HL-60 (cell line): ENCODE measurements at places on chromosomes 7 and 10.

GRCh38 chr10:127899766-127900387 lies 7.0 kb upstream of the PTPRE start:
- no peak for DNase-seq

DNA sequence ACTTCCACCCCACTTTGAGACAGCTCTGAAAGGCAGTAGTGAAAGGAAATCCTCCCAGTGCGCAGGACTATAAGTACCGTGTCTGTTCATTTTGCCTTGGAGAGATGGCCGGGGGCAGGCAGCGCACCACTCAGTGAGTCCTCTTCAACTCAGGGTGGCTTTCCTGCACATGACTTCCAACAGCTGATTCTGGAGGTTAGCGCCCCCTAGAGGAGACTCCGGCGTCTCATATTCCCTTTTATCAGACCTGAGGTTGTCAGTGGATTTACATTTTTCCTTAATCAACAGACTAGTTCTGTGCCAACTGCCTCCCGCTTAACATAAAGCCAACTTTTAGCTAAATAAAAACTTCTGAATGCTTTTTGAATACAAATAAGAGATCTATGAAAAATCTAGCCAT lies 101.0 kb downstream of the HERPUD2 start:
- no peak for DNase-seq

- DNase-seq, result no peak
Measured at GRCh38 chr10:27242473-27242950, 1.9 kb upstream of the ACBD5 start.

DNA sequence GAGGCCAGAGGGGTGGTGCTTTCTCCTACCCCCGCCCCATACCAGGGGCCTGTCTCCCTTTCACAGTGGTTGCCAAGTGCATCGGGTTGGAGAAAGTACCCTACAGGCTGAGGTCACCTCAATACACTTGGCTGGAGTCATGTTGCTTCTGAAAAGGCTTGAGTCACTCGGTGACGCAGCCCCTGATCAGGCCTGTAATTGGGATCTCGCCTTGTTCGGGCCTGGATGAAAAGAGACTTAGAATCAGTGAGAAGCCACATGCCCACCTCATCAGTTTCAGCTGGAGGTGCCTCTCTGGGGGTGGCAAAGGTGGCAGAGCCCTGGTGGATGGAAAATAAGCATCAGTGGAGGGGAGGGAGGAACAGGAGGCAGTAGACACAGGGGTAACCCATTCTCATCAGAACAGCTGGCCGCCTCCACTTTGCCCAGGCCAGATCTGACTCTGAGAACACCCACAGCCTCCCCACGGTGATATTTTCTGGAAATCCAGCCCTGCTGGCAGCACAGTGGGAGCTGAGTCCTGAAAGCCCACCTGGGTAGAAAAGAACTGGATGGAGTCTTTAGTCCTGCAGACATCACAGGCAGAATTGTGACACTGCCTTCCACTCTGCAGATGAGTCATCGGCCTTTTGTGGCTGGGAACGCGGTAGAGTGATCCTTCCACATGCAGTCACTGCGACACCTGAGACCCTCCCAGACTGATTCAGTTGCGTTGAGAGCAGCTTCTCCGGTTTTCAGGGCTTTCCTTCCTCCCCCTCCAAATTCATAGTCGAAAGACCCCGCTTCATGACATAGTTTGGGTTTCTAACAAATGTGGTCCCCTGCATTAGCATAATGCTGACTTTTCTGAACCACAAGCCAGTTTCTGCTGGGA lies 108.0 kb downstream of the GRK5 start:
- DNase-seq, result peak; percentile 64

DNA sequence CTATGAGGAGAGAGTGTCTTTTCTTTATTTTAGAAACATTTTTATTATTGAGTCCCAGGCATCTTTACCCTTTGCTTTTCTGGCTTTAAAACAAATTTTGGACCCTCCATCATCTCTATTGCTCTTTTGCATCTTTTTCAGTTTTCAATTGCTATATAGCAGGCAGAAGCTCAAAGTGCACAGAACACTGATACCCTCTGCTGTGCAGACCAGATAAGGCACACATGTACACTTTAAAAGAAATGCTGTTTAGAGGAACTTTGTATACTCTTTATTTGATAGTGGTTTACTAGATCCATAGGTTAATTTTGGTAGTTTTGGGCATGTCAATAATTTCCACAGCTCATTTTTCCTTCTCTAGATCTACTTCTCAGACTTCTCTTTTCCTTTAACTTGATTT lies 324.2 kb downstream of the SH2D4B start:
- DNase-seq, result no peak

- DNase-seq, result peak; percentile 62
Measured at GRCh38 chr7:35906191-35906908, 105.5 kb downstream of the SEPTIN7 start.

DNA sequence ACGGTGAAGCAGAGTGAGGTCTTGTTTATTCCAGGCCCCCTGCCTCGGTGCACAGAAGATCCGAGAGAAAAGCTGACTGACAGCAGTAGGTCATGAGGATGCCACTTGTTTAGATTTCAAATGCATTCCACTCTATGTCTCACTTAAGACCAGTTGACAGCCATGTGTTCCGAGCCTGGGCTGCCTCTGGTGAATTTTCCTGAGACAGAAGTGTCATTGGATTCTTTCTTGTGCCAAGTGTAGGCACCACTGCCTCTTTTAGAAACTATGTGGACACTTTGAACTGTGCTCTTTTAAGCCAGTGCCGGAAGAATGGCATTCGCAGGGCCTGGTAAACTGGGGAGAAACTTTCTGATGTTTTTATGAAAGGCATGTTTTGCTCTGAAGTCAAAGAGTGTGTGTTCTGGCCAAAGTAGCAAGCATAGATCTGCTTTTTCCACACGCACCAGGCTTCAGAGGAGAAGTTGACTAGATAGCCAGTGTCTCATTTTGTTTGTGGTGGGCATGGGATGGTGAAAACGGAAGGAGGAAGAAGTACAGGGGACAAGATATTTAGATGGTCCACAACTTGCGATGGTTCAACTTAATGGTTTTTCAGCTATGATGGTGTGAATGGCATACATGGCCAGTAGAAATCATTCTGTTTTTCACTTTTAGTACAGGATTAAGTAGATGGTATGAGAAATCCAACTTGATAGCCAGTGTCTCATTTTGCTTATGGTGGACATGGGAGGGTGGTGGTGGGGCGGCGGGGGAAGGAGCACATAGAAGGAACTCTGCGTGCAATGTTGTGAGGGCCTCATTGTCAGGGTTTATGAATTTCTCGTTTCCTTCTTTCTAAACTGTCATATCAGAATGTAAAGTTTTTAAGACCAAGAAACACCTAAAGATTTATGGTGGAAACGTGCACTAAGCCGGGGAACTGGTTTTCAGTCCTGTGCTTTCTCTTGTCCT lies 41.5 kb downstream of the CYP17A1 start:
- no peak for DNase-seq

- DNase-seq, result no peak
Measured at GRCh38 chr7:7077945-7078344, 104.4 kb upstream of the C1GALT1 start.

DNA sequence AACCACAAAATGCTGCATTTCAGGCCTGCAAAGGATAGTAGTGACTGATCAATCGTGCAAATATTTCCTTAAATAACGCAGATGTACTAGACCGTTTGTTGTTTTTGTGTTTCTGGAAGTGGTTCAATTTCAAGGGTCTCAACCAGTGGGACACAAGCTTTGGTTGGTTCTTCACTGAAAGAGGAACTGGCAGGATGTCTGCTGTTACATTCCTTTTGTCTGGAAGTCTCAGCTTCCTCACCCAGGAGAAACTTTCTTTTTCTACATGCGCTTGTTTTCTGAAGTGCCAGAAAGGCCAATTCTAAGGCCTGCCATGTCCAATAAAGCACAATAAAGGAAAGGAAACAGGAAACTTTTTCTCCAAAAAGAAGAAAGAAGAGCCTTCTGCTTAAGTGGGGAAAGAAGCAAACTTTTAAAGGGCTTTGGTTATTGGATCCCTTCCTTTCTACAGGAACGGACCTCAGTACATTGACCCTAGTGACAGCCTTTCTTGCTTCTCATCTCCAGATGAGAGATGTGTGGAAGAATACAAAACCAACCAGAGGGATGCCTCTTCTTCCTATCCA lies 4.1 kb downstream of the DKK1 start:
- no peak for DNase-seq

DNA sequence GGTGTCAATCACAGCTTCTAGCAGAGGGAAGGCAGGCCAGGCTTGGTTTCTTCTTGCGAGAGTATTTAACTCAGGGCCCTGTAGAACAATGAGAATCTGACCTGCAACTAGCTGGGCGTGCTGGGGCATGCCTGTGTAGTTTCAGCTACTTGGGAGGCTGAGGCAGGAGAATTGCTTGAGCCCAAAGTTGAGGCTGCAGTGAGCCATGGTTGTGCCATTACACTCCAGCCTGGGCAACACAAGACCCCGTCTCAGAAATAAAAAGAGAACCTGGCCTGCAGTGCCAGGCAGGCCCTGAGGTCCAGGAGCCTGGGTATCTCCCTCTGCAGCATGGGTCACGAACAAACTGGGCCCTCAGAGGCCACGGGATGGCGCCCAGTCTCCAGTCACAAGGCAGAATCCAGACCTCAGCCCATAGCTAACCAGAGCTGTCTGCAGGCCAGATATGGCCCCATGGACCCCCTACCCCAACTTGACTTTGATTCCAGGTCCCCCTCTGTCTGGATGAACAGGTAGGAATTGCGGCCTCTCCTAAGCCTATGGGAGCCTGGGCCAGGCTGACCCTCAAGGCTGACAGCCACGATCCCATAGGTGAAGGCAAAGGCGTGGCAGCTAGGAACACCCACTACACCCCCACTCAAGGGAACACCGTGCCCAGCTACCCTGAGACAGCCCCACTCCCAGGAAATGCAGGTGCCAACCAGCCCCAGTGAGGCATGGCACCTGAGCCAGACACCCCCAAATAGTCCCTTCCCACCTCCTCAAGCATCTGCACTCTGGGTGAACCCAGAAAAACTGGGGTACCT lies 102.7 kb upstream of the TNRC18 start:
- DNase-seq, result no peak

DNA sequence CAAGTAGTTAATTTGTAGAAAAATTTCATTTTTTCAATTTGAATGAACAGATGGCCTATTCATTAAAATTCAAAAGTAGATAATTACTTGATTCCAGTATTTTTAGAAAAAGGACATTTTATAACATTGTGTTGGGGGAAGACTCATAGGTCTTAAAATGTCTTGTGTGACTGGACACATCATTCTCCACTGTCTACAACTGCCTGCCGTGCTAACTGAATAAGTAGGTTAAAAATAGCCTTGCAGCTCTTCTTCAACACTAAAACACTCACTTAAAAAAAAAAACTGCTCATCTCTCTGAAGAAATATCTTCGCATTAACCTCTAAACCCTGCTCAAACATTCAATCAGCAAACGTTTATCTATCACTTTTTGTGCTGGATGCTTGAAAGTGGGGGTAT lies 253.8 kb downstream of the CSTF2T start:
- DNase-seq, result no peak

DNA sequence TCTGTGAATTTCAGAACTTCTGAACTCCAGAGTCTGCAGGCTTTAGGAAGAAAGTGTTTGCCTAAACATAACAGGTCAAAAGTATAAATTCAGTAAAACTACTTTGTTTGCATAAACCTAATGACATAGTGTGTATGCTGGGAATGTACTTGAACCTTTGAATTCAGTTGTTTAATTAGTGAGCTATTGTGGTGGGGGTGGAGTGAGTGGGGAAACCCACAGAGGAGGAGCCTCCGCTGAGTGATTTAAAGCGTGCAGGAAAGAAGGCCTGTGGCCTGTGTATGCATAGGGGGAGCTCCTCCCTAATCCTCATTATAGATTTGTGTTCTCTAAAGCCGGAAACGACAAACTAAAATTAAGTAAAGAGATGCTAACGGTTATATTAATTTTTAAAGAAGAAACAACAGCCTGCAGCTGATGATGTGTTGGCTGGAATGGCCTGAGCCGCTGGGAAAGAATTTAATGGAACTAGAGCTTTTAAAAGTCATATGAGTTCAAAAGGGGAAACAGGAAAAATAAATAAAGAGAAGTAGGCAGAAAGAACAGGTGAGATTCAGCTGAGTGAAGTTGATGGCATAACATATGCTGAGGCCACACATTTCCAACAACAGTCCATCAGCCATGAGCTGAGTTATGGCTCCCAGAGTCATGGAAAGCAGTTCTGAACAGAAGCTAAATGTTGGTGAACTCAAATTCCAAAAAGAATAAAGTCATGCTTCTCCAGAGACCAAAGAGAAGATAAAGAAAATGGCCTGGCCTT lies 595.0 kb downstream of the GRM8 start:
- no peak for DNase-seq

DNA sequence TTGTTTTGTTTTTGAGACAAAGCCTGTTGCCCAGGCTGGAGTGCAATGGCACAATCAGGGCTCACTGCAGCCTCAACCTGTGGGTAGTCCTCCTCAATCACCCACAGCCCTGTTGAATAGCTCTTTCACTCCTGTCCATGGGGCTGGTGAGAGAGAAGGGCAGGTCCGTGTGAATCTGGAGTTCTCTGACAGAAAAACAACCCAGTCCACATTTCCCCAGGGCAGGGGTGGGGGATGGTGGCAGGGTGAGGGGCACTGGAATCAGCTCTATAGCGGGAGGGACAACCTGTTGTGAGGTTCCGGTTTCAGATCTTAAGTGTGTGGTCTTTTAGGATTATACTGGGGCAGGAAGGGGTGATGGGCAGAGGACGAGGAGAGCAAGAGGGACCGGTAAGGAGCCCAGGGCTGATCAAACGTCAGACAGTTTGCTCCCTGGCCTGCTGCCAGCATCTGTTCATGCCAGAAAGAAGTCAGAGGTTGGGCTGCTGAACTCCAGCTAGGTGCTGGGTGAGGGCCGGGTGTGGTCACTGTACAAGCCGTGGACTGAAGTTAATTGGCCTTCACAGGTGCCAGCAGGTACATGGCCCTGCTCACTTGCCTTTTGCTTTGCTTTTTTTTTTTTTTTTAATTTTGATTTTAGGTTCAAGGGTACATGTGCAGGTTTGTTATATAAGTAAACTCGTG lies 33.2 kb upstream of the MKRN1 start:
- no peak for DNase-seq

- DNase-seq, result no peak
Measured at GRCh38 chr7:76252021-76252420, 50.3 kb downstream of the SRRM3 start.

- DNase-seq, result no peak
Measured at GRCh38 chr7:128415217-128415785, 5.5 kb upstream of the IMPDH1 start.

GRCh38 chr10:1148855-1149605 lies 92.8 kb downstream of the WDR37 start:
- DNase-seq, result no peak

DNA sequence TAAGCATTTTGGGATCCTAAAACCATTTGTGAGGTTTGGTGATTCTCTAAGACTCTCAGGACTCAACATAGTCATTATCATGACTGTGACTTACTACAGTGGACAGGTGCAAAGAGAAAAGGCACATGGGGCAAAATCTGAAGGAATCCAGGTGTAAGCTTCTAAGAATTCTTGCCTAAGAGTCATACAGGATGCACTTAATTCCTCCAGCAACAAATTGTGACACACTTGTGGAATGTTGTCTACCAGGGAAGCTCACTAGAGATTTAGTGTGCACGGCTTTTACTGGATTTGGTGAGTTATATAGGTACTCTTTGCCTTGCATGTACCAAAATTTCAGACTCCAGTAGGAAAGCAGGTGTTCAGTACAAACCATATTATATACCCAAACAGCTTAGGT lies 47.9 kb downstream of the WAC start:
- DNase-seq, result no peak
